NCI-H2029 treated with DMSO at 0.1 percent for 48 hours (cell line): ENCODE measurements at places on chromosomes 7 and 10.

GRCh38 chr10:88915781-88916180 is 35.7 kb downstream of the STAMBPL1 start:
- no peak for DNase-seq

DNA sequence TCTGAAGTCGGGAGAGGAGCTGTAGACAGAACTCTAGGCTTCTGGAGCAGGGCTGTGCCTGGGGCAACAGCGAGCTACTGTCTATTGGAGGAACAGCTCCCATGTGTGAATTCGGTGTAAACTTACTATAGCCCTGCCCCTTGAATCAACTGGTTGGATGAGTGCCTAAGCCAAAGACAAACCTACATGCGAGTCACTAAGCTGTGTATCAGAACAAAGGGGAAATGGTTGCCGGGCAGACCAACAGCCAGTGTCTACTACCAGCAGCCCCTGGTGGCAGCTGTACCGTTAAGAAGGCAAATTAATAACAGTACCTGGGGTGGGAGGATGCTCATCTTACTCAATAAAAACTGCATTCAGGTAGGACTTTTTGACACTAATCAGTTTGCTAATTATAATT is 343.6 kb downstream of the ACTR3B start:
- DNase-seq, result no peak

GRCh38 chr7:77208416-77208815 is 8.8 kb upstream of the FGL2 start:
- no peak for DNase-seq

DNA sequence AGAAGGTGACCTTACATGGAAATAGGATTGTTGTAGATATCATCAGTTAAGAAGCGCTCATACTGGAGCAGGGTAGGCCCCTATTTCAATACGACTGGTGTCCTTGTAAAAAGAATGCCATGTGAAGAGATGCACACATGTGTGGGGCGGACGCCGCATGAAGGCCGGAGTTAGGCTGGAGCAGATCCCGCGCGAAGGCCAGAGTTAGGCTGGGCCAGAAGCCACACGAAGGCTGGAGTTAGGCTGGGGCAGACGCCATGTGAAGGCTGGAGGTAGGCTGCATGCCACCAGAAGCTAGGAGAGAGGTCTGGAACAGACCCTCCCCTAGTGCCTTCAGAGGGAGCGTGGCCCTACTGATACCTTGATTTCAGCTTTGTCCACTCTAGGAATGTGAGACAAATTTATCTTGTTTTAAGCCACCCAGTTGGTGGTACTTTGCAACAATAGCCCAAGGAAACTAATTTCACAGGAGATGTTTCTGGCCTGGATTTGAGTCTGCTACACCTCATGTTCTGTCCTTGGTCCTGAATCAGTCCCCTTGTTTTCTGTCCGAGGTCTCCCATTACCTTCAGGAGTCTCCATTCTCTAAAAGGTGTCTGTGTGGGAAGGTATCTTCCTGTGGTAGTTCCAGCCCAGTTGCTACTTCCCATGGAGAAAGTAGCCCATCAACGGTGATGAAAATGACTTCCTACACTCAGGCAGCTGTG is 585.8 kb downstream of the LRMDA start:
- no peak for DNase-seq

DNA sequence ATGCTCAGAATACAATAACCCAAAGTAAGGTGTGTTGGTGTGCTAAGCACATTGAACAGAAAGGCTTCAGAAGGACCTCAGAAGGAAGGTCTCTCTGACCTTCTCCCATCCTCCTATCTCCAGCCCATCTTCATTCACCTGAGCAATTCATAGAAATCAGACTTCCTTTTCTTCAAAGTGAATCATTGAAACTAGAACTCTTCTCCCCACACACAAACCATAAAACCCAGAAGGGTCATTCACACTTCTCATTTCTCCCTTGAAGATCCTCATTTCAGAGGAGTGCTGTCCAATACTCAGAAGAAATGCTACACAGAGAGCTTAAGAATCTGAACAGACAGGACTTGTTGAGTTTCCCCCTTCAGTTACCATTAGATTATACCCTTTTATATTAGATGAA is 89.5 kb downstream of the VWDE start:
- no peak for DNase-seq

DNA sequence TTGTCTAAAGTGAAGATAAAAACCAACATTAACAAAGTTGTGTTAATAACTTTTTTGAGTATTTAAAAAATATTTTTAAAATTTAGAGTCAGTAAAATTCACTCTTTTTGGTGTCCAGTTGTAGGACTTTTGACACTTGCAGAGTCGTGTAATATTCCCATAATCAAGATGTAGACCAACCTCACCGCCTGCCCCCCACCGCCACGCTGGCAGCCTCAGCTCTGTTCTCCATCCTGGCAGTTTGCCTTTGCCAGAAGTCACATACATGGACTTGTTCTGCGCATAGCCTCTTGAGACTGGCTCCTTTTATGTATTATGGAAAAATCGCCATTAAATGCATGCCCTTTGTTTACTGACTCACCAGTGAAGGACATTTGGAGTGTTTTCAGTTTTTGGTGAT is 27.3 kb upstream of the SYCE1 start:
- DNase-seq, result peak; percentile 17

DNA sequence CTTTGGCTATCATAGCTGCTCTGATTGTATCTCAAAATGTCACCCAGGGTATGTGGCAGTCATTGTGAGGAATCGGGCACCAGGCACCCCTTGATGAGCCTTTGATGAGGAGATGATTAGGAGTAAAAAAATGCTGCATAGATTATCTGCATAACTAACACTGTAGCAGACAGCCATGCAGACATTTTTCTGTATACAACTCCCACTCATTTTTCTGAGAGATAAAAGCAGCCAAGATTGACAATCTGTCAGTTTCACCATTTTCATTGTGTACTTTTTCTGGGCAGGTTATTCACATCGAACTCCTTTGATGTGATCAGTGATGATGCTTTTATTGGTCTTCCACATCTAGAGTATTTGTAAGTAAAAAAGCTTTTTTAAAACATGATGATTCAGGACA is 19.4 kb downstream of the LGI1 start:
- DNase-seq, result no peak

DNA sequence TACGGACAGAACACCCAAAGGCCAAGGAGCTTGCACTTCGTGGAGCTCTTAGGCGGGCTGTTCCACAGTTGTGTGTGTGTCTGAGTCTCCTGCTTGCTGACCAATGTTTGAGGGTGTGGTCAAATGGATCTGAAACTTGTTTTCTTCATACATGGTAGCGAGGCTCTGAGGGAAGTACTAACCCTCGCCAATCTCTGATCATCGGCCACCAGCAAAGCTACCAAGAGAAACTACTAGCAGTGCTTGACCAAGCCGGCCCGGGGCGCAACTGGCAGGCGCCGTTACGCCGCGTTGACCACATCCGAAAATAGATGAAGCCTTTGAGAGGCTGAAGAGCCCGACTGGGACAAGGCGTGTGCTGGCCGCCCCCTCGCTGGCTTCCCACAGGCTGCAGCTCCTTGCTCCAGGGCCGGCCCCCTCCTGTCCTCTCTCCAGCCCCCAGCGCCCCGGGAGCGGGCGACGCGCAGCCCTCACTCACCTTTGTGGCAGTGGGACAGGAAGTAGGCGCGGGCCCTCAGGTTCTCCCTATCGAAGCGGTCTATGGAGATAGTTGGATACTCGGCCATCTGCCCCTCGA is 384 bp downstream of the DCLRE1C start:
- DNase-seq, result no peak

DNA sequence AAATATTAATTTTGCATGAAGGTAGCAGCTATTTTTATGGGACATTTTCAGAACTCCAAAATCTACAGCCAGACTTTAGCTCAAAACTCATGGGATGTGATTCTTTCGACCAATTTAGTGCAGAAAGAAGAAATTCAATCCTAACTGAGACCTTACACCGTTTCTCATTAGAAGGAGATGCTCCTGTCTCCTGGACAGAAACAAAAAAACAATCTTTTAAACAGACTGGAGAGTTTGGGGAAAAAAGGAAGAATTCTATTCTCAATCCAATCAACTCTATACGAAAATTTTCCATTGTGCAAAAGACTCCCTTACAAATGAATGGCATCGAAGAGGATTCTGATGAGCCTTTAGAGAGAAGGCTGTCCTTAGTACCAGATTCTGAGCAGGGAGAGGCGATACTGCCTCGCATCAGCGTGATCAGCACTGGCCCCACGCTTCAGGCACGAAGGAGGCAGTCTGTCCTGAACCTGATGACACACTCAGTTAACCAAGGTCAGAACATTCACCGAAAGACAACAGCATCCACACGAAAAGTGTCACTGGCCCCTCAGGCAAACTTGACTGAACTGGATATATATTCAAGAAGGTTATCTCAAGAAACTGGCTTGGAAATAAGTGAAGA is 112.3 kb downstream of the CFTR start:
- no peak for DNase-seq

- no peak for DNase-seq
These were observed 69.3 kb downstream of the ADRA2A start for GRCh38 chr10:111146025-111146640.

DNA sequence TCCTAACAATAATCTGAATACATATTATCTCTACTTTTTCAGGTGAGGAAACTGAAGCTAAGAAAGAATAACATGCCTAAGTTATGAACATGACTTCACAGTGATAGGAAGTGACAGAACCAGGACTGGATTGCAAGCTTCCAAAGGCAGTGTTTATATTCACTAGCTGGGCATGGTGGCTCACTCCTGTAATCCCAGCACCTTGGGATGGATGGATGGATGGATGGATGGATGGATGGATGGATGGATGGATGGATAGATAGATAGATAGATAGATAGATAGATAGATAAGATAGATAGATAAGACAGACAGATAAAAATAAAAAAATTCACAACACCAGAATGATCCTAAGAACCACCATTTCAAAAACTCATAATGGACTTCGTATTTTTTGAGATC is 18.2 kb upstream of the JMJD1C start:
- DNase-seq, result no peak

DNA sequence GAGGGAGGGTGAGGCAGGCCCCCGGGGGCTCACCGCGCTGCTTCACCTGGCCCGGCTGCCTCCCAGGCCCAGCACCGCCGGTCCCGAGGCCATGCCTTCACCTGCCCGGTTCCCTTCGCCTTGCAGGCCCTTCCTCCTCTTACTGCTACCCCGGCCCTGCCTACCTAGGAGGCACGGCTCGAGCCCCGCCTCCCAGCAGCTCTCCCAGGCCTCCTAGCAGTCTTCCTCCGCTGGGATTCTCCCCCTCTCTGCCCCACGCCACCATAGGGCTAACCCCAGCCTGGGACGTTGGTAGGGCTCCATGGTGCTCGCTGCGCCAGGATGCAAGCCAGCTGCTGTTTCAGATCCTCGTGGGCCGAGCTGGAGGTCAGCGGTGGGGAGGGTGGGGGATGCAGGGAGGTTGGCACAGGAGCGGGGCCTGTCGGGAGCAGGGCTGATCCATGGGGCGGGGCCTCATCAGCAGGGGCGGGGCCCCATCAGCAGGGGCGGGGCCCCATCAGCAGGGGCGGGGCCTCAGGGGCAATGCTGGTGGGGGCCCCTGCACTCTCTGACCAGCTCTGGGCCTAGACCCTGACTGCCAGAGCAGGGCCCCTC is 63.3 kb downstream of the RASGEF1A start:
- DNase-seq, result peak; percentile 2

GRCh38 chr10:74683621-74684364 is 142.6 kb upstream of the KAT6B start:
- peak; percentile 26 for DNase-seq

GRCh38 chr10:7264313-7264756 is 146.5 kb downstream of the SFMBT2 start:
- no peak for DNase-seq

- DNase-seq, result no peak
These were observed 15.4 kb upstream of the LYZL1 start for GRCh38 chr10:29273478-29273877.

GRCh38 chr7:93352881-93353280 is 120.7 kb downstream of the VPS50 start:
- no peak for DNase-seq

GRCh38 chr7:116588641-116589594 is 64.1 kb downstream of the CAV1 start:
- DNase-seq, result peak; percentile 32

GRCh38 chr7:104206841-104207240 is 972 bp downstream of the ORC5 start:
- no peak for DNase-seq

DNA sequence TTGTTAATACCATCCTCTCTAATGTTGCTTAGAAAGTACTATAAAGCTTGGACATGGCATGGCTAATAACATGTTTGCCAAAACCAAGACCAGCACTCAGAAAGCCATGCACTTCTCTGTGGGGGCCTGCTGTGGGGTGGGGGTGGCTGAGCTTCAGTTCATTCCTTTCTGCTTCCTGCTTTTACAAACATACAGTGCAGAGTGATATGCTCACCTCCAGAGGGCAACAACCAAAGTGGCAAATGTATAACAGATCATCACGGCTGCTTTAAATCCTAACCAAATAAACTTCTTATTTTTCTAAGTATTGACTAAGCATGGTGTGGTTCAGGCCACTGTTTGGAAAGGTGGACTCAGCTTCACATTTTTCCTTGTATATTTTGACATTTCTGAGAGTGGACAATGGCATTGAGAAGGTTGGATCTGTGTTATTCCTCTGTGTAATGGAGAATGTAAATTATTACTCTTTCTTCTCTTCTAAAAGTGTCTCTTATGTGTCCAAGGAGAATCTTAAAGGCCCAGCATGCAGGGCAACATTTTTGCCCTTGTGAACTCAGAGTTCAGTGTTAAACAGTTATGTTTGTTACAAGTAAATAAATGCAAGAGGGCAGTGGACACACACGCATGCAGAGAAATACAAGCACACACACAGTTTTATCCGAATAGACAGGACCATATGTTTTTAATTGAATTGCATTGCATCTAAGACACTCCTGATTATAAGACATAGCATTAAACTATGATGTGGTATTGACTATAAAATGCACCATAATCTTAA is 186.1 kb downstream of the HERPUD2 start:
- DNase-seq, result no peak

DNA sequence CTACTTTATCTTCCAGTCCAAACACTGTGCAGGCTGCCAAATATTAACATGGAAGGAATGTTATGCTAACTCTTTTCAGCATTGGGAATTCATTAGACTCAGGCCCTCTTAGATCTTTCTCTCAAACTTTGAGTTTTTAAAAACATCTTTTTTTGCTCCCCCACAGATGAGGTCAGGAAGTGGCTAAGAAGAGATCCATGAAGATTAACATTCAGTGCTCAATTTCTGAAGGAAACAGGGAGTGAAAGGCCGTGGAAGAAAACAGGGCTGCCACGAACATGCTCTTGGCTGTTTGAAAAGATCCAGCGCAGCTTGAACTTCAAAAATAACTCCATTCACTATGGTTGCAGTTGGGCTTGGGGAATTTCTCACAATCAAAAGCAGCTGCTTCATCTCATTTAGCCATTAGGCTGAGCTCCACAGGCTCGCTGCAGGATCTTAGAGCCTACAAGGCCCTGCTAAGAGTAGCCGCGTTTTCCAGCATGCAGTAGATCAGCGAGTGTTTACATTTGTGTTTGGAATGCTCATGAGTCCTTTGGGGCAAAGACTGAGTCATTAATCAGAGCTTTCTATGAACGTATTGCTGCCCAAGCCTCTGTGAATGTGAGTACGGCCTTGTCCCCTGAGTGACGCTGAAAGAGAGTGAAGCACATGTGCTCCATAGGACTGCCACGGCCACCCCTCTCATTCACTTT is 41.2 kb upstream of the TNS3 start:
- no peak for DNase-seq
